Gastrocnemius medialis (tissue), 4 donors: ENCODE measurements at places on chromosomes 7 and 10.

GRCh38 chr10:91378061-91378460, 32.1 kb upstream of the HECTD2 start:
- no peak for DNase-seq

DNA sequence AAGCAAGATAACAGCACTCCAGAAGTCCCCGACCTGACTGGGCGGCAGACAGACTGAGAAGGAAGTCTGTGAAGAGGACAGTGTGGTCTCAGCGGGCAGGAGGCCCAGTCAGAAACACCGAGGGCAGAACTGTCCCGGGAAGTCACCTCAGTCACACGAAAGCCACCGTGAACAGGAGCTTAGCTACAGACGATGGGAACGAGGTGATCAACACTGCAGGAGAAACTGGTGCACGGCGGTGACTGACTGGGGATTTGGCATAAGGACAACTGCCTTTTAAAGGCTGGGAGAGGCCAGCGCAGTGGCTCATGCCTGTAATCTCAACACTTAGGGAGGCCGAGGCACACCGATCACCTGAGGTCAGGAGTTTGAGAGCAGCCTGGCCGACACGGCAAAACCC, 217.8 kb downstream of the PTPRN2 start:
- DNase-seq, result no peak

- DNase-seq, result no peak
Measured at GRCh38 chr10:62652114-62652513, 152.4 kb upstream of the ADO start.

DNA sequence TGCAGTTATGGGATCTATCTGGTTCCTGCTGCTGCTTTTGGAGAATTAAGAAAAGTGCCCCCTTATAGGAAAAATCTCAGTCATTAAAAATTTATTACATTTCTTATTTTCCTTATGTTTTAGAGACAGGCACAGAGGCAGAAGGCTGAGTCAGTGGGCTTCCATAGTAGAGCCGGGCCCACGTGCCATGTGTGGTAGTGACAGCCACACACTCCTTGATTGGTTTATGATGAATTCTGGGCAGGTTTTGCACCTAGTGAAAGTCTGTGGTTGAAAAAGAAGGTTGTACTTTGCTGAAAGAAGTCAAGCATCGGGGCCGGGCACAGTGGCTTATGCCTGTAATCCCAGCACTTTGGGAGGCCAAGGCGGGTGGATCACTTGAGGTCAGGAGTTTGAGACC, 109.9 kb downstream of the FANK1 start:
- no peak for DNase-seq

DNA sequence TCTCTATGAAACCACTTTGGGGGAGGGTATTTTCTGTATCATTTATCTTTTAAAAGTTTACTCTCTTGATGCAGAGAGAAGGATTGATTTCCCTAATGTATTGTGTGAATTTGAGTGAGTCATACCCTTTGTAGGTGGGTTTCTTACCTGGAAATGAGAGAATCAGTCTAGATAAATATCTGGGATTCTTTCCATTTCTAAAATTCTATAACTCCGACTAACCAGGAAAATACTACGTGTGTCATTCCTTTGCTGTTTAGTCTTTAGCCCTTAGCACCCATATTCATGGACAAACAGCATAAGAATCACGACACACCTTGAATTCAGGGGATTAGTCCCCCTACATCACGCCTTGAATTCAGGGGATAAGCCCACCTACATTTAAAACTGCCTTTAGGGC, 139.1 kb downstream of the GATA3 start:
- no peak for DNase-seq

GRCh38 chr10:58453105-58453504, 59.6 kb upstream of the BICC1 start:
- DNase-seq, result no peak

DNA sequence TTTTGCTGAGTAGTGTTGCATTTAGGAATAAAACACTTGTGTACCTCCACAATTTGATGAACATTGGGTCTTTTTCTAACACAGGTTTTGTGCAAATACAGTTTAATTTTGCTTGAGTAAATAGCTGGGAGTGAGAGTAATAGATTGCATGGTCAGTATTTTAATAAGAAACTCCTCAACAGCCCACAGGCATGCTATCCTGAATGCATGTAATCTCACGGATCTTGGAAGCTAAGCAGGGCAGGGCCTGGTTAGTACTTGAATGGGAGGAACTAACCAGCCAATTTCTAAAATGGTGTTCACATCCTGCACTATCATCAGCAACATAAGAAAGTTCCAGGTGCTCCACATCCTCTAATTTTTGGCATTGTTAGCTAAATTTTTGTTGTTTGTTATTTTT, 685.4 kb upstream of the MBL2 start:
- DNase-seq, result no peak
